ENCODE measurements at places on chromosomes 13 and 19. TPM values are rescaled to one million over a fixed set of nuclear protein-coding genes. Genes with fewer than 3 reads are reported as not detected.

Gene NAPSA
- 0.49 TPM for total RNA-seq

DNA sequence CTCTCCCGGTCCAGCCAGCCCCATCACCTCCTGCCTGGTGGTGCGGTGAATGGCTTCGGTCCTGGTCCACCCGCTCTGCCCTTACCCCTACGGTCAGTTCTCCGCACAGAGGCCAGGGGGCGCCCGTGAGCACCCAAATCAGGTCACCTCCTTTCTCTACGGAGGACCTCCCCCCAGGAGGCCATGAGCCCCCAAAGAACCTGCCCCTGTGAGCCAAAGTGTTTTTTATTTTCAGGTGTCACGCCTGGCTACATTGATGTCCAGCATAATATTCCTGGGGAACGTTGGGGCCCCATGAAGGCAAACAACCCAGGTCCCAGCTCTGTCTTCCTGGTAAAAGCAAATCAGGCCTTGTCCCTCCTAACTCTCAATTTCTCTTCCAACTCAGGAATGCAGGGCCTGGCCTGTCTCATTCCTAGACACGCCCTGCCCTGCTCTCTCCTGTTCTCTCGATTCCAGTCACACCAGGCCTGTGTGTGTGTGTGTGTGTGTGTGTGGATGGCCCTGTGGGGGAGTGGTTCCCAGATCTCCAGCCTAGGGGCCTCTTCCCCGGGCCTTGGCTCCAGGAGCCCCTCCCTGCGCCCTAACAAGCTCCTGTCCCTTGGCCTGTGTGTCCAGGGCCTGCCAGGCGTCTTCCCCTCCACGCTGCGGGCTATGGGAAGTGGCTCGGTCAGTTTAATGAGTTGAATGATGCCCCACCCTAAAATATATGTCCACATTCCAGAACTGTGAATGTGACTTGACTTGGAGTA is 9.7 kb upstream of the GIPC1 start:
- DNase-seq = peak; percentile 91

Gene CLEC17A
- not detected for total RNA-seq

Gene OR10H1
- not detected for total RNA-seq

Gene FXYD3
- not detected for total RNA-seq

DNA sequence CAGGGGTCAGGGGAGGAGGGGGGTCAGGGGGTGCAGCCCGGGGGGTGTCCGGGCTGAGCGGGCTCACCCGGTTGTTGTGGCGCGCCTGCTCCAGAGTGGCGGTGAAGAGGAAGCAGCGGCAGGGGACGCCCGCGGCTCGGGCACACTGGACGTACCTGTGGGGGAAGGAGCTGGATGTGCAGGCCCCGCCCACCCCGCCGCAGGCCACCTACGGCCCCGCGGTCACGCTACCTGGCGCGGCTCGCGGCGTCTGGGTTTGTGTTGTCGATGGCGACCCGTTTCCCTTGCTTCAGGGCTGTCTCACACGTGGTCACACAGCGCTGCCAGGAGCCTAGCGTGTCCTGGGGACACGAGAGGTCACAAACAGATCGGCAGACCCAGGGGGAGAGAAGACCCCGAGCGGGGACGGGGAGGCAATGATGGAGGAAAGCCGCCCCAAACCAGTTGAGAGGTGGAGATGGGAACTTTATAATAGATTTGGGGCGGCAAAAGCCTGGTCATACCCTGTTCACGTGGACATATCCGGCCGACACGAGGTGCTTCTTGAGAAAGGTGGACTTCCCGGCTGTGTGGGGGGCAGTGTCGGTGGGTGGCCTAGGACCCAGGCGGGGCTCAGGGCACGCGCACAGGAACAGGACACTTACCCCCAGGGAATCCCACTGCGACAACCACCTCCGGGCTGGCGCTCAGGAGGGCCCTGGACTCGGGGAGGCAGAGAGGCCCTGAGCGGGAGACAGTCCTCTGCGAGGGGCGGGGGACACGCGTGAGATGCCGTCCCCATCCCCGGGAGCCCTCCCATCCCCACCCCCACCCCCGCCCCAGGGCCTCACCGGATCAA is 5.6 kb downstream of the PNKP start:
- no peak for DNase-seq
